T-helper 17 cell (primary cell): ENCODE measurements at places on chromosomes 7 and 10.

GRCh38 chr7:64541438-64542359, 21.2 kb downstream of the ZNF680 start:
- DNase-seq: no peak

DNA sequence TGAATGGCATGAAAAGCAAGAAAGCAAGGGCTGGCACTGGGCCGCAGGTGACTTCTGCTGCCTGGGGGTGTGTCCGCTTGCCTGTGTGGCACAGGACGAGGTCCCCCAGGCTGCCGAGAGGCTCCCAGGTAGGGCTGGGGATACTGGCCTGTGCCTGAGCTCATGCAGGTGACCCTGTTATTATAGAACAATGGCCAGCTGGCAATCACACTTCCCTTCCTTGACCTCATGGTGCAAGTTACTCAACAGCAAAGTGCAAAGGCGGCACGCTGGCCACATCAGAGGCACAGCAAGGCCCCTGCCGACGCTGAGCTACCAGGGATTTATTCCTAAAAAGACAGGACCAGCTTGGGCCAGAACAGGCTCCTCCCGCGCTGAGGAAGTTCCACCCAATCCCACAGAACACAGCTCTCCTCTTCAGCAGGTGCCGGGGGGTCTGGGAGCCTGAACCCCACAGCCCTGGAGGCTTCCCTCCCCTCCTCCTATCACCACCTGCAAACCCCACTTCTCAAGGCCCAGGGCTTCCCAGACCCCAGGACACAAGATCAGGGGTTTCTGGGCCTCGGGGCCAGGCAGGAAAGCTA, 1.4 kb upstream of the ADAM8 start:
- DNase-seq: no peak

DNA sequence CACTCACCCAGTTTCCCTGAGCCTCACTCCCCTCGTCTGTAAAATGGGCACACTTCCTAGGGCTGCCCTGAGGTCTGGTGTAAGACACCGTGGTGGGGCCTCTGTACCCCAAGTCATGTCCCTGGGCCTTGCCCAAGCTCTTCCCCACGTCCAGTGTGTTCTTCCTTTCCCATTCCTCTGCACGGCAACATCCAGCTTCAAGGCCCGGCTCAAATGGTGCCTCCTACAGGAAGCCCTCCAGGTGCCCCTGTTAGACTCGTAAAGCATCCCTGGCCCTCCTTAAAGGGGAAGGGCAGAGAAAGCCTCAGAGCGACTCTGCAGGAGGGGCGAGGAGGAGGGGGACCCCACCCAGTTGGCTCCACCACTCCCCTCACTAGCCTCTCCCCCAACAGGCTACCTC, 8.6 kb downstream of the SLC29A4 start:
- DNase-seq: no peak

DNA sequence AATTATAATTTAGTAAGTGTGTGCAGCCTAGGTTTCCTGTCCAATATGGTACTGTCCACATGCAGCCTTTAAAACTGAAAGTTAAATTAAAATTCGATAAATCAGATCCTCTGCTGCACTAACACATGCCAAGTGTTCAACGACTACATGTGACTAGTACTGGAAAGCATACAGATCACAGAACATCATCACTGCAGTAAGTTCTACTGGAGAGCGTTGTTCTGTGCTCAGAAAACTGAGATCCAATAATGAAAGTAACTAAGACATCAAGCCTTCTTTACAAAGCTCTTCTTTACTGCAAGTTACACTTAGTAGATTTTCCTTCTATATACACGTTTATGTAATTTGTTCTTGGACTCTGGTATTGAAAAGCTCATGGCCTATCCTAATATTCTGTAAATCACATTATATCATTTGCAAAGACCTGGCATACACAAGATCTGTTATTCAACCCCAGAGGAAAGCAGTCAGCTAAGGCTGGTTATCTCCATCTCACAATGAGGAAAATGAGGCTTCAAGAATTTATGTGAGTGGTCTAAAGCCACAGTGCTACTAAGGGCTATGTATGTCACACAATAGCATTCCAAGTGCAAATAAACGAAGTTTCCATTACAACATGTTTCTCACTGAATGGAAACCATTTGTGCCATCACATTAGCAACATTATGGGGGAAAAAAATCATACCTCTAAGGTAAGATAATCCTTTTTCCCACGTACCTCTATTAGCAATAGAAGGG, 77.6 kb downstream of the VPS41 start:
- no peak for DNase-seq

GRCh38 chr7:54709283-54709682, 49.7 kb downstream of the SEC61G start:
- no peak for DNase-seq

- DNase-seq: no peak
Measured at GRCh38 chr7:73738220-73738611, 386 bp downstream of the ABHD11 start.

DNA sequence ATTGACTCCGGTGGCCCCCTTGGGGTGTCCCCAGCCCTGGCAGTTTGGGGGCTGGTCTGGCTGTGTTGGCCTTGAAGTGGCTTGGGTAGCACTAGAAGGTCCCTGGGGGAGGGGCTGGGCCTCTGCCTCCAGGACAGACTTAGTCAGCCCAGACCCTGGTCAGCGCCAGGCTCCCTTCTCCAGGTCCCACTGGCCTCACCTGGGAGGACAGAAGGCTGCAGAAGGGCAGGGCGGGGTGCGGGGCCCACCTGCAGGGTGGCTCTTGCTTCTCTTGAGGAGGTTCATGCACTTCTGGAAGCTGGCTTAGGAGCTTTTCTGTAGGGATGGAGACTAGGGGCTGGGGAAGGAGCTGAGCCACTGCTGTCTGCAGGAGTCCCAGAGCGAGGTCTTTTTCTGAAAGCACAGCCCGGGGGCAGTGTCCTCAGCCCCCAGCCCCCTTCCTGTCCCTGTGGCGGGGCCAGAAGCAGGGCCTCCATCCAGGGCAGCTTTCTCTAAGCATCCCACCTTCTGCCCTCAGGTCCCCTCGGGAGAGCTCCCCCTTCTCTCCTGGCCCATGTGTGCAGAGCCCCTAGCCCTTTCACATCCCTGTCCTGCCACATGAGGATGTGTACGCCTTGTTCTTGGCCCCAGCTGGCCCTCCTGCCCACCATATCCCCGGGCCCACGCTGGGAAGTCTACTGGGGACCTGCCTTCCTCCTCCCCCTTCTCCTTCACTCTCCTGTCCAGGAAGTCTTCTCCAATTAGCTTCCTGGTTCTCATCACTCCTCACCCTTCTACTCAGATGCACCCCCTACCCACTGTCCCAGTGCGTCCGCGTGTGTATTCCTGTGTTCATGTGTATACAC, 11.0 kb downstream of the TBATA start:
- DNase-seq: no peak

GRCh38 chr7:82507976-82508677, 64.5 kb upstream of the CACNA2D1 start:
- no peak for DNase-seq

GRCh38 chr10:102781090-102781920, 37.6 kb downstream of the WBP1L start:
- no peak for DNase-seq

DNA sequence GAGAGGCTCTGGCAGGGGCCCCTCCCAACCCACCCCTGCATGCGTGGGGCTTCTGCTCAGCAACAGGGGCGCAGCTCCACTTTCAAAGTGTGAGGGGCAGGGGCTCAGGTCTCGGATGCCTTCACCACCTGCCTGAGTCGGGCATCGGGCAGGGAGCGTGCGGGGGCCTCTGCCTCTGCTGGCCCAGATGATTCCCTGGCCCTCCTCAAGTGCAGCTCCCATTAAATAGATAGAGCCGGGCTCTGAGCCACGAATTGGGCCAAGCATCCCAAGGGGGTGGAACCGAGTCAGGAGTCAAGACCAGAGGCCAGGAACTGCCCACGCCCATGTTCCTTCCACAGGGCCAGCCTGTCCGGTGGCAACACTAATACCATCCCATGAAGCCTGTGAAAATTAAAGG, 108.9 kb upstream of the FAM20C start:
- DNase-seq: no peak
